ENCODE measurements at places on chromosomes 4 and X. TPM values are rescaled to one million over a fixed set of nuclear protein-coding genes. Genes with fewer than 3 reads are reported as not detected.

The DUSP21 gene
- total RNA-seq: not detected

The GLRB gene
- 13.3 TPM for total RNA-seq

The MUC7 gene
- not detected for total RNA-seq

The IL3RA gene
- not detected for total RNA-seq

The EDA2R gene
- 2.1 TPM for total RNA-seq

DNA sequence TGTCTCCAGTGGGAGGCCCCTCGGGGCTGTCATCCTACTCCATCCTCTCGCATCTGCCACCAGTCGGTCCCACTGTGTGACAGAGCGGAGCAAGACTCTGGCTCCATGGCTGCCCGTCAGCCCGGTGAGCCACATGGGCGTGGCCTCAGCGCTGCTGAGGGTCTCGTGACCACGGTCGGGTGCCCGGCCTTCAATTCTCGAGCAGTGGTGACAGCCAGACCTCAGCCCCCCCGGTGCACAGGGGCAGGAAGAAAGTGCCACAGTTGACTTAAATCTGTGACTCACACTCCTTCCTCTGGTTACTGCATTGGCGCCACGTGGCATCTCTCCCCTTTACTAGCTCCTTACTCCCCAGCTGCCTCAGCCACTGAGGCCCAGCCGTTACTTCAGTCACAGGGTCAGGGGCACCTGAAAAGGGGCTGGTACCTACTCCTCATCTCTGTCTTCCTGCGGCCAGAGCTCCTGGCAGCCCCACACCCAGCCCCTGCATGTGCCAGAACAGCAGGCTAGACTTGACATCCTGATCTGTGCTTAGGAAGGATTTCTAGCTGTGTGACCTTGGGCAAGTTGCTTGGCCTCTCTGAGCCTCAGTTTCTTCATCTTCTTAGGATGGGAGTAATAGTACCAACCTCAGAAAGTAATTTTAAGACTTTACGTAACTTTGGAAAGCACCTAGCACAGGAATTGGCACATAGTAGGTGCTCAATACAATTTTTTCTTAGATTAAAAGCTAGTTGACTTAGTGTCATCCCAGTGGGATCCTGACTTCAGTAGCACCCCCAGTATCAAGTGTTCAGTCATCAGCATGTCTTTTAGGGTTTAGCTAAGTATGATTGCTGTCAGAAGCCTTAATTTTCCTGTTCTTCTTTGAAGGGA is 66.1 kb downstream of the TNIP2 start:
- DNase-seq: peak; percentile 48

GRCh38 chr4:159384632-159385031 is 281.8 kb downstream of the RAPGEF2 start:
- no peak for DNase-seq

DNA sequence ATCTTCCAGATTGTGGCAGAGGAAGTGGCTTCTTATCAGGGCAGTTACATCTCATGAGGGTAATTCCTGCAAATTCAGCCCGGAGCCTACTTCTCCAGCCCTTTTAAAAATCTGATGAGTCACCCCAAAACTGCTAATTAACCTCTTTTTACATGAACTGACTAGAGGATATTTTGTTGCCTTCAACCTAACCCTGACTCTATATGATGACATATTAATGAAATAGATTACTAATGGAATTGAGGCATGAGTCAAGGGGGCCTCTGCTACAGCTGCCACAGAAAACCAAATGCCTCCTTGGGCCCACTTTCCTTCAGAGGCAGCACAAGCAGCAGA is 72.5 kb downstream of the QRFPR start:
- no peak for DNase-seq

- no peak for DNase-seq
Measured at GRCh38 chr4:113407409-113407808, 354.1 kb downstream of the CAMK2D start.

GRCh38 chrX:120450163-120450562 is 18.9 kb downstream of the LAMP2 start:
- no peak for DNase-seq

DNA sequence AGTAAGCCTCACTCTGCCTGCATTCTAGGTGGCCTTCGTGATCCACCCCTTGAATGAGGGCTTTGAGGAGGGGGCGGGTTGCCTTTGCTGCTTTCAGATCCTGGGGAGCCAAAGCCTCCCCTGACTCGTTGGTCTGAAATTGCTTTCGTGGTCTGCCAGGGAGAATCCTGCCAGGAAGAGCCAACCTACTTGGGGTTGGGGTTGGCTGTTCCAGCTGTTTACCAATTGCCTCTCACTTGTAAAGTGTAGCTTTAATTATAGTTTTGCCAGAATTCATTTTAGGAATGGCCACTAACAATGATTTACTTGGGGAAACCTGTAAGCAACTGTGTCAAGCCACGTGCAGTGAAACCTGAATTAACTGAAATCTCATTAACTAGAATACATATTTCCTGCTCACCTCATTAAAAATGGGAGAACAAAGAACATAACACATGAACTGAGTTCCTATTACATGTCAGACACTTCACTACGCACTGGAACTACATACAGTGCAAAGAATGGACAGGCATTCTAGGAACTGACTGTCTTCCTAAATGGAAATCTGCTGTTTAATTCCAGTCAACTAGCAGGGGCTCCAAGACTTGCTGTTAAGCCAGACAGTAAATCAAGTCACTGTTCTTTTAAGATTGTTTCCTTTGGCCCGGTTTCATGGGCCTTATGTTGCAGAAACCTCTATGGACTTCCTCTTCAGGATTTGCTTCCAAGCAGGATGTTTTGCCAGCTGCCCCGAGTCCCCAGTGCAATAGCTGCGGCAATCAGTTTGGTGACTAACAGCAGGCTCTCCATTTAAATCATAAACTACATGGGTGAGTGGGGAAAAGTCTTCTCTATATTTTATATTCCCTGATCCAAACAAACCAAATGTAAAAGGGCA is 16.4 kb upstream of the NKRF start:
- DNase-seq: no peak

- no peak for DNase-seq
Measured at GRCh38 chr4:90824266-90825150, 697.3 kb downstream of the CCSER1 start.

DNA sequence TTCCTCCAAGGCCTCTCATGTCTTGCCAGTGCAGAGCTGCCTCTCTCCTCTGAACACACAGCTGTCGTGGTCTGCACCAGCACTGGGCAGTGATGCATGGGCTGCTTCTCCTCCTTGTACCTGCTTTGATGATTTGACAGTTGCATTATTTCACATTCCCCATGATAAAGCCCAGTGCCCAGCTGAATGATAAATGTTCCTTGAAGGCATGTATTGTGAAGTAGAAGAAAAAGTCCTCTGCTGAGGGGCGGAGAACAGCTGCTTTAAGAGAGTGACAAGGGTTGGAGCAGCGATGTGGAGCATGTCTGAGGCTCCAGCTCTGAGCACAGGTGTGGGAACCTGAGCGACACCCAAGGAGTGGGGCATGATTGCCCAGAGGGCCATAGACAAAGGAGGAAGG is 21.1 kb upstream of the TRIM2 start:
- no peak for DNase-seq

DNA sequence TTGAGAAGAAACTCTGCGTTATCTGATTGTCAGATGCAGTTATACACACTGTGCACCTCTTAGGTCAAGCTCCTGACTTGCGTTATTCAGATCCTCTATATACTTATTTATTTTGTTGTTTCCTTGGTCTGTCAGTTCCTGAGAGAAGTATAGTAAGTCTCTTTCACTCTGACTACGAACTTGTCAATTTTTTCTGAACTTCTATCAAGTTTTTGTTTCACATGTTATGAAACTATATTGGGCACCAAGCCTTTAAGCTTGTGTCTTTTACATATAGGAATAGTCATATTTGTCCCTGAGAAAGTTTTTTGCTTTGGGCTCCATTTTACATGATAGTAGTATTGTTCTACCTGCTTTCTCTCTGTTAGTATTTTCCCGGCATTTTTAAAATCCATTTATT is 31.7 kb downstream of the ZNF275 start:
- no peak for DNase-seq

DNA sequence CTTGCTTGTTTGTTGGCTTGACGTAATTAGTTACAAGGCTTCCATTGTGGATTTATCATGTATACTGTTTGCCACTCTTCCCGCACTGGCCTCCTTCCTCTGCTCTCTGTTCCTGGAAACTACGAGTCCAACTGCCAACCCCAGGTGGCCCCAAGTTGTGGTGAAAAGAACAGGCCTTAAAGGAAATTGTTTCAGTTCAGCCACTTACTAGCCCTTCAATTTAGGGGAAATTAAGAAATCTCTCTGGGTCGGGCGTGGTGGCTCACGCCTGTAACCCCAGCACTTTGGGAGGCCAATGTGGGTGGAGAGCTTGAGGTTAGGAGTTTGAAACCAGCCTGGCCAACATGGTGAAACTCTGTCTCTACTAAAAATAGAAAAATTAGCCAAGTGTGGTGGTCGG is 28.0 kb downstream of the RBM47 start:
- no peak for DNase-seq

- no peak for DNase-seq
Measured at GRCh38 chr4:17654701-17655100, 40.3 kb downstream of the MED28 start.

GRCh38 chrX:10524578-10524977 is 95.8 kb downstream of the MID1 start:
- no peak for DNase-seq

DNA sequence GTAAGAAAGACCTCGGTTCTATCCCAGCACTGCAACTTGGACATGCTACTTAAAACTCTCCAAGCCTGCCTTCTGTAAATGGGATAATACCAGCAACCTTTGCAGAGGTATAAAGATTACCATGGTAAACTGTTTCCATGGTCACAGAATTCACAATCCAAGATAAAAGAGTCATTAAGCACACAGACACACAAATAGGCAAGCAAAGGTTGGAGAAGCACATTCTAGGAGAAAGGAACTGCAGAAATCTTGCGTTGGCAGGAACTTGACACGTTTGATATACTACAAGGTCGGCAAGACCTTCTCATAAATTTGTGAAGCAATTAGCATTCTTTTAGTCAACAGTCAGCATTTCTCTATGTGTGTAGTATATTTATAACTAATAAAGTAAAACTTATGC is 12.3 kb upstream of the CHRNA9 start:
- no peak for DNase-seq

GRCh38 chr4:141560056-141560455 is 76.3 kb upstream of the IL15 start:
- DNase-seq: no peak

DNA sequence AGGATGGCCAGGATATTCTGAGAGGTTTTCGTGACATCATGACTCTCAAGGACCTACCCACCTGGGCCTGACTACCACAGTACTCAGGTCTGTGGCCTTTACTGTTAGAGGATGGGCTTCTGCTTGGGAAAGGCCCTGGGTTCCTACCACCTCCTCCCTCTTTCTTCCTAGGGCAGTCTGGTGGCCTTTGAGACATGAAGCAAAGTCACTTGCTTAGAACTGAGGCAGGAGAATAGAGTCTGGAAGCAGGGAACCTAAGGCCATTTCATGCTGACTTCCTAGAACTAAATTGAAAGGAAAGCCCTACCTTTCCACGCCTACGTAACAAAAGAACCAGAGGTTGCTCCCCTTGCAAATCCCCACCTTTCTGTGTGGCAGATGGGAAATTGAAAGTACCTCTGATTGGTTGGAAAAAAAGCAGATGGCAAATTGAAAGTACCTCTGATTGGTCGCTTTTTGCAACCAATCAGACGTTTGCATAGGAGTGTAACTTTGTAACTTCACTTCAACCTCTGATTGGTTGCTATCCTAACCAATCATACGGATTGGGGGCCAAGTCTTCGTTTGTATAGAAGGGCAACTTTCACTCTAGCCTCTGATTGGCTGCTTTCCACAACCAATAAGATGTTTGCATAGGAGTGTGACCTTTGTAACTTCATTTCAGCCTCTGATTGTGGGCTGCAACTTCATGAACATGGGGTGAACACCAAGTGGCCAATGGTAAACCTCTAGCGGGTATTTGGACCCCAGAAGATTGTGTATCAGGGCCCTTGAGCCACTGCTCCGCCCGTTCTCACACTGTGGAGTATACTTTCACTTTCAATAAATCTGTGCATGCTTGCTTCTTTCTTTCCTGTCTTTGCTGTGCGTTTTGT is 9.9 kb upstream of the AKAP14 start:
- DNase-seq: no peak

Data from SJSA1 (cell line).